Stimulated activated CD8-positive, alpha-beta memory T cell treated with anti-CD3 and anti-CD28 coated beads, Interleukin-4, amount 100 ng/mL, for 1 hour (primary cell): ENCODE measurements at places on chromosomes 2 and 18.

- no peak for DNase-seq
Observed at GRCh38 chr2:231315896-231316295, 79.6 kb upstream of the B3GNT7 start.

- no peak for DNase-seq
Observed at GRCh38 chr2:12844511-12844910, 127.8 kb downstream of the TRIB2 start.

GRCh38 chr18:33603454-33603853 lies 25.4 kb downstream of the ASXL3 start:
- DNase-seq = no peak

DNA sequence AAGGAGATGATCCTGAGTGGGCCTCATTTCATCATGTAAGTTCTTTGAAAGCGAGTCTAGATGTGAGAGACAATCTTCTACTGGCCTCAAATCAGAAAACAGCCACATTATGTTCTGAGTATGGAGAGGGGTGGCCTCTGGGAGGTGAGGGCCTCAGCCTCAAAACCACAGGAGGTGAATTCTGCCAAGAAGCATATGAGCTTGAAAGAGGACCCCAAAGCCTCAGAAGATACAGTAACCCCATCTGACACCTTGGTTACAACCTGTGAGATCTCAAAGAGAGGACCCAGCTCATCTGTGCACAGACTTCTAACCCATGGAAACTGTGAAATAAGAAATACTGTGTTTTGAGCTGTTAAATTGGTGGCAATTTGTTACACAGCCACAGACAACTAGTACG lies 200.1 kb downstream of the ARHGAP15 start:
- DNase-seq = no peak

DNA sequence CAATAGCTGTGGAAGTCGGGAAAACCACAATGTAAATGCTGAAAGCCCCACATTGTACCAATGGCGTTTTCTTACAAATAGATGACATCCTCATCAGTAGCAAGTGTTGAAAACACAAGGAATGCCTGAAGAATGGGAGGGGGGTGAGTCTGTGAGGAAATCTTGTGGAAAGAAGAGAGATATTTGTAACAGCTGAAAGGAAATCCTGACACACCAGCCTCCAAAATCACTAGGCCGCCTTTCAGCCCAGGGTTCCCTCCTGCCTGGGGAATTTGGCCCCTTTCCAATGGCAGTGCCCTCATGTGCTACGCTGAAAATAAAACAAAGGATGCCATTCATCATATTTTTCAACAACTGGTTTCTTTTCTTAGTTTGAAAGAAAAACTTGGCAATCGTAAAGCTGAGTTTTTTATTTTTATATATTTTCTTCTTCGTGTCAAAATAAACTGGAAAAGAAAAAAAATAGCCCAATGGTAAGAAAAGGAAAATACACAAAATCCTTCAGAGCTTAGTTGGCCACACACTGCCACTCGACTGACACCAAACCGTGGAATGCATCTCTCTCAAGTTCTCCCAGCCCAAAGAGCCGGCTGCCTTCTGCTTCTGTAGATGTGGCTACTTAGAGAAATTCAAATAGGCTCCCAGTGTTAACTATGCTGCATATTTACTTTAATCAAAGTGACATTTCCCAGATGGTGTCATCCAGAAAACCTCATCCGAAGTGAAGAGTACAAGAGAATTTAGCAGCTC lies 52.0 kb downstream of the FTCDNL1 start:
- no peak for DNase-seq

GRCh38 chr2:176178038-176178756 lies 10.3 kb upstream of the HOXD1 start:
- DNase-seq = no peak

DNA sequence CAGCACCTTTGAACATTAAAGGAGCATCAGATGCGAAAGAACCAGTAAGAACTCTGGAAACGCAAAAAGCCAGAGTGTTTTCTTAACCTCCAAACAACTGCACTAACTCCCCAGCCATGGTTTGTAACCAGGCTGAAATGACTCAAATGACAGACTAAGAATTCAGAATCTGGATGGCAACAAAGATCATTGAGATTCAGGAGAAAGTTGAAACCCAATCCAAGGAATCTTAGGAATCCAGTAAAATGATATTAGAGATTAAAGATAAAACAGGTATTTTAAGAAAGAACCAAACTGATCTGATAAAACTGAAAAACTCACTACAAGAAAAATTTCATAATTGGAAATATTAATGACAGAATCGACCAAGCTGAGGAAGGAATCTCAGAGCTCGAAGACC lies 116.7 kb downstream of the PTRHD1 start:
- no peak for DNase-seq

DNA sequence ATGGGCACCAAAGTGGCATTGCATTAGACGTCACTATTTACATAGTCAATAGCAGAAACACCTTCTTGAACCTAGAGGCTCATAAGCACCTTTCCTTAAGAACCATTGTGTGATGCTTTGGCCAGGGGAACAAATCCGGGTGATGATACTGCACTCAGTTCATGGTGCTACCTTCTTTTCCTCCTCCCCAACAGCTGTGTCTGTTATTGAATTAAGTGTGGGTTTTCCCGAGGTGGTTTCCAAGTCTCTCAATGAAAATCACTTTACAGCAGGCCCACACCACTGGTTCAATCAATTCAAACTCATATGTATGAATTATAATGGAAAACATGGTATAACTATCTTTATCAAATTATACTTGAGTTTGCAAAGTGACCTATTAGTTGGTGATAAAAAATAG lies 9.3 kb upstream of the EFEMP1 start:
- DNase-seq = no peak

DNA sequence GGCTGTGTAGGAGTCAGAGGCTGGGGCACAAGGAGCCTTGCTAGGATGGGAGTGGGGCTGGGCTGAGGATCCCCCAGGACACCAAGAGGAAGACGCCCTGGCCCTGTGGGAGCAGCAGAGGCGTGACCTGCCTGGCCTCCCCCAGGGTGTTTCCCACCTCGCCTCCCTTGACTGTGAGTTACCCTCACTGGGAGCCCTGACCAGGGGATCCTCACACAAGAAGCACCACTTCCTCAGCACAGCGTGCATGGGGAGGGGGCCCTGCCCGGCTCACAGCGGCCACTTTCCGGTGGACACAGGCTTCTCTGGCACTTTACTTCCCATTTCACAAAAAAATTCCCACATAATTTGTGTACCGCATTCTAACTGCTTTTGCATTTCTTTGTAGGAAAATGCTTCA lies 187.7 kb downstream of the EIPR1 start:
- no peak for DNase-seq

- DNase-seq = no peak
Observed at GRCh38 chr2:151239624-151240023, 22.0 kb downstream of the RBM43 start.

GRCh38 chr18:3827236-3827845 lies 377.4 kb downstream of the TGIF1 start:
- no peak for DNase-seq

DNA sequence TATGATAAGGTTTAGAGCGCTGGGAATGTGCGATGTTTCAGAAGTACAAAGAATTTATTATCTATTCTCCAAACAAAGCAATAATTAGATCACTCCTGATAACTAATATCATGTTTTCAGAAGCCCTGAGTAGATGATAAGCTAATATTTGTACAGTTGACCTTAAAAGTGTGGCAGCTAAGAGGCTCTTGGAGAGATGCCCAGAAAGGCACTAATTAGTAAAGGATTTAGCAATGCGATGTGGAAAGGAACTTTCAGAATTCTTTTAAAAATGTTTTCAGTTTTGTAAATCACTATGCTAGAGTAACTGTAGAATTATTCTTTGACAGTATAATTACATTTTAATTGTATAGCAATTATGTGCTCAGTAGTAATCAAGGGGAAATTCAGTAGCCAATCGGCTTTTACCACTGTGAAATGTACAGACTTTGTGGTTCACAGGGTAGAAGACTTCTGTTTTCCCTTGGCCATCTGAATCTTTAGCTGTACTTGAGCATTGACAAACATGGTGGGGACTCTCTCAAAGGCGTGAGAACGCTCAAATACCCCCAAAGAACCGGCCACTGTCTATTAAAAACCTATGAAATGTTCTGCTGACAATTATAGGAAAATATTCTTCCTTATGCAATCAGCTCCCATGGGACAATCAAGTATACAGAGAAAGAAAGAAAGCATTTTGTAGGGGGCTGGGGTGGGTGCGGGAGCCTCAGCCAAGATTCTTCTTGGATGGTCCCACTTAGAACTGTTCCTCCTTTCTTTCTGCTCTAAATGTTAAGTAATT lies 262.8 kb upstream of the AGAP1 start:
- no peak for DNase-seq

DNA sequence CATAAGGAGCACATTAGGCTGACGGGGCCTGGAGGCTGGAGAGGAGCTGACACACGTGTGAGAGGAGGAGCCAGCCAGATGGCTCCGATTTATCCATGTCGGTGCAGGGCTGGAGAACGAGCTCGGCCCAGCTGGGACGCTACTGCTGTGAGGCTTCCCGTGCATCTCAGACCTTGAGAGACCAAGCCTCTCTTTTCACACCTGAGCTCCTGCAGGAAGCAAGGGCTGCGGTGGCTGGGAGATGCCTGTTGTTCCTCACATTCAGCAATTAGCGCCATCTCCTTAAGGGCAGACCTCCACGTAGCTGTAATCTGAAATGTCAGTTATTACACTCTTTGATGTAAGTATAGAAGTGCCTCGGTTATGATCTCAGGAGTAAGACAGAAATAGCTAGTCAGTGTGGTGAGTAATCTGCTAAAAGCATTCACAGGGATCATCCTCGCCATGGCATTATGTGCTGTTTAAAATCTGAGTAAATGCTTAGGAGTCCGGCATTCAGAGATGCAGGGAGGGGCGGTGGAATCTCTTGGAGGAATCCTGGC lies 107.9 kb downstream of the PRKCE start:
- no peak for DNase-seq

DNA sequence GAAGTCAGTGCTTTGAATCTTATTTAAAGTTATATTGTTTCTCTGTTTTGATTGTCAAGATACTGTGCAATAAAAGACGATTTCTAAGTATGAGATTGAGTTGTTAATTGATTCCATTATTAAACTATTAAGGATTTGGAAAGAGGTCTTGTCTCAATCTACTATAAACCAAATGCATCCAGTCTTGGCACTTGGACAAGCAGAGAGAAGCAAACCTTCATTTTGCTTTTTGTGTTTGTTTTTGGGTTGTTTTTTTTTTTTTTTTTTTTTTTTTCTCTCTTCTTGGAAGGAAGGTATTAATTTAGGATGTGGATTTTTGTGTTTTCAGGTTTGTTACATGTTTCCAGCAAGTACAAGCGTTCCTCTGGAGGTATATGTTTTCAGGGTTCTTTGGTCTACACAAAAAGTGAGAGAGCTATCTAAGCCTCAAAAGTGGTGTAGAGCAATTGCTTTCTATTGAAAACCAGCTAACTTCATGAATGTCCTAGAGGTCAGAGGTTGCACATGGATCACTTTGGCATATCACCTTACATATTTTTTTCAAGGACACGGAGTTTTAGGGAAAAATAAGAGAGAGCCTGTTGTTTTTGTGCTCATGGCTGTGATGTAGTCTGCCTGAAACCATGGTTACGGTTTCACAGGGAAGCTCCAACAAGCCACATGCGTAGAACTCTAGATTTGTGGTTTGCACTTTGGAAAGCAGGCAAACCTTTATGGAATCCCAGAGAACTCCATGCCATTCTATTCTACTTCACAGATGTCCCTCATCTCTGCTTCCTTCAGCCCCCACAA lies 1.8 kb downstream of the PRKCE start:
- DNase-seq = no peak

DNA sequence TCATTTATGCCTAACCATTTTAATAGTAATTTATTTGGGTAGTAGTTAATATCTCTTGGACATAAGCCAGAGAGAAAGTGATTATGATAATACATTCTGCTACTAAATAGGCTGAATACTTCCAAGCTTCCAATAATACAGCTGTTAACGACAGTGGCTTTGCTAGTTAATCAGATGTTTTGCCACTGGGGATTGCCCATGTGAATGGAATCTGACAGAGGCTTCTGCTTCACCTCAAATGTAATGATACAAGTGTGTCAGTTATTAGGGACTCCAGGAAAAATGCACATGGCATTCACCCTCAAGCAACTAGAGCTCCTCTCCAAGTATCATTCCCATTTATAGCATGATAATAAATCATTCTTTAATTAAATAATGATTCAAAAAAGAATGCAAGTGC lies 185.0 kb upstream of the TMEFF2 start:
- DNase-seq = no peak

- no peak for DNase-seq
Observed at GRCh38 chr2:210162466-210163124, 8.6 kb downstream of the KANSL1L start.

DNA sequence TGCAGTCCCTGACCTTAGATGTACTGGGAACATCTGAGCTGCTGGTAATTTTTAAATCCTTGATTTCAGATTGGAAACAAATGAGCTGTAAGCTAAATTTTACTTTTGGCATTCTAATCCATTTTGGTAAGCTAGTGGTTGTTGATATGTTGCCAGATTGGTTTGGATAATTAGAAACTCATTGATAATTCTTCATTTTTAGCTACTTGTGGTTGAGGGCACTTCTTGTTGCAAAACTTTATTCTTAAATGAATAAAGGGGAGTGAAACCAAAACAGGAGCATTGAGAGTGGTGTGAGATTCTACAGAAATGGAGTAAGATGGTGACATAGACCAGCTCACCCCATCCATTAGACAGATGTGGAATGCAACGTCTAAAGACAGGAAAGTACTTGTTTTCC lies 64.5 kb downstream of the ITGB1BP1 start:
- no peak for DNase-seq

DNA sequence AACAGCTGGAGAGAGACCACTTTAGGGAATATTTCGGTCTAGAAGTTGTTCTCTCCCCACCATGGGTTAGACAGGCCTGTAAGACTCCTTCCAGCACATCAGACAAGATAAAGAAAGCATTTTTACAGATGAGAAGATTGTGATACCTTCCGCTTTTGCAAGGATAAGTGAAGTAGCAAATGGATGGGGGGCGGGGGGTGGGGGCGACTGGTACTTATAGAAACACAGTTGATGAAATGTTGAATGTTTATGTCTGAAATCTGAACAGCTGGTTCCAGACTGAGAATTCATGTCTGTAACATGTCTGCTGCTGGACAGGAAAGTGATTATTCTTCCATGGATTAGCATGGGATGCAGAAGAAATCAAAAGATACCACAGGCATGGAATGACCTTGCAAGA lies 90.5 kb upstream of the FN1 start:
- DNase-seq = no peak

- no peak for DNase-seq
Observed at GRCh38 chr2:152078662-152079061, 20.2 kb downstream of the CACNB4 start.

- no peak for DNase-seq
Observed at GRCh38 chr2:191158193-191158592, 7.4 kb upstream of the STAT4 start.

DNA sequence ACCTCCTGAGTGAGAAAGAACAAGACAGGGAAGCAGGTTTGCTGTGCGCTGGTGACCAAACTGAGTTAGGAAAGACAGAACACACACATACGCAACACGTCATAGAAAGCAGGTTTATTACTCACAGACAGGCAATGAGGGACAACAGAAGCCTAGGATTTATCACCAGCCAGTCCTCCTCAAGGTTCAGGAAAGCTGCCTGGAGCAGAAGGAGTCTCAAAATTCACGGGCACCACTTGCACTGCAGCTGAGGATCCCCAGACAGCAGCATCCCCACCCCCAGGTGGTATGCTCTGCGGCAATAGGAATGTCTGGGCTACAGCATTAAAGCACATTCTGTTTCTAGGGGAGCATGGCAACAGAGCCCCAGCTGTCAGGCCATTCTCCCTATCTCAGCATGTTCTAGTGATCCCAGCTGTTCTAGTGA lies 284.4 kb upstream of the RGPD4 start:
- no peak for DNase-seq
